ENCODE measurements at places on chromosomes 3 and 15.

GRCh38 chr3:172551874-172552273, 28.6 kb upstream of the TNFSF10 start:
- no peak for DNase-seq

- peak; percentile 79 for DNase-seq
These were observed 32.4 kb upstream of the SMAD3 start for GRCh38 chr15:67033012-67033411.

DNA sequence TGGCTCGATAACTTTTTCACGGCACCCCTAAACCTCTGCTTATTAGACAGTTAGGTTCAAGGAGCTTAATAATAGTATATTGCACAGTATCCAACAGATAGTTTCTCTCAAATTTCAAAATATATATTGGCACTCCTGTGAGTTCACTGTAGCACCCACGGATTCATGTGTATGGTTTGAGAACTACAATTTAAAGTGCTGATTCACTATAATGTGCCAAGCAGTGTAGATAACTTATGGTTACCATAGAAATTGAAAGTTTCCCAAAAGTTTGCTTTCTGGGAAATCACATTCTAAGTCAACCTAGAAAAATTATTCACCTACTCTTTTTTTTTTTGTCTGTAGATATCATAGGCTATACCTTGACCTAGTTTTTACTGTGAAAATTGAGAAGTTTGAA, 86.6 kb downstream of the GAP43 start:
- no peak for DNase-seq

GRCh38 chr3:194476784-194477183, 10.0 kb downstream of the ATP13A3 start:
- no peak for DNase-seq

DNA sequence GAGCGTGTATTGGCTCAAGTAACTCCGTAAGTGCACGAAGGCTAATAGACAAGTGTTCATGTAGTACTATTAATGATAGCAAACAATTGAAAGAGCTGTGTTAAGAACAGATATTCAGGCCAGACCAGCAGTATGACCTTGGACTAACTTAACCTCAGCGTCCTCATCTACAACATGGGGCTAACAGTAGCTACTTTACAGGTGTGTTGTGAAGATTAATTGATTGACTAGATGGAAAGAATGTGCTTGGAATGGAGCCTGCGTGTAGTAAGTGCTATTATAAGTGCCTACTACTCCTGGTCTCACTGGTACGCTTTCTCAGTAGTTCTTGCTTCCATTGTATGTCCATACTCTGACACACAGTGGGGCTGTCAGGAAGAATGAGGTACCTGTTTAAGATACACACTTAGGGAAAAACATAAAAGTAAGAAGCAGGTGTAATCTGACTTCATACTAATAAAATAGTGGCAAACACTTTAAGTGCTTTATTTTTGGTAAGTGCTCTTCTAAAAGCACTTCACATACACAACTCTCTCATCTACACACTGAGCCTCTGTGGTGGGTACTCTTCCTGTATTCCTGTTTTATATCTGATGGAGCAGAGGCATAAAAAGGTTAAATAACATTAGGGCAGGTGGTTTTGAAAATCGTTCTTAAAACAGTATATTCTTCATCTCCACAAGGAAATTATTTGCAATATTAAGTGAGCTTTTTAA, 24.3 kb upstream of the FBXL22 start:
- DNase-seq: no peak

GRCh38 chr3:13882876-13883275, 3.0 kb upstream of the WNT7A start:
- DNase-seq: no peak

GRCh38 chr3:134675726-134676256, 25.0 kb upstream of the KY start:
- DNase-seq: no peak

DNA sequence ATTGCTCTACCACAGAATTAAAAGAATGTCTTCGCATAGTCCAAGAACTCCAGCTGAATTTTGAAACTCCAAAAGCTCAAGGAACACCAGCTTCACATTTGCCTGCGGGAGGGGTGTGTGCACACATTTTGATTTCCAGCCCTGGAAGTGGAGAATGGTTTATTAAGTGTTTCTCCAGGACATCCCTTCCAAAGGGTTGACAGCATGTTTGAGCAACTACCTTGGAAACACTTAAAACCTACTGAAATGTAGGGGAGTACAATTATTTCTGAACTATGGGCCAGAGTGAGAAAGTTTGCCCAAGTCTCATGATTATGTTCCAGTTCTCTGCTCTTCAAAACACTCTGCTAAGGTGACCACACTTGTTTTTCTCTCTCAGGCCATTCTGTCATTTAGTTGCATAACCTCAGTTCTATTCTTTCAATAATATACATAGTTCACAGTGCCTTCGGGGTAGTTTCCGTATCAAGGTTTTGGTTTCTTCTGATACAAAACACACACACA, 7.9 kb downstream of the ACP3 start:
- DNase-seq: no peak

DNA sequence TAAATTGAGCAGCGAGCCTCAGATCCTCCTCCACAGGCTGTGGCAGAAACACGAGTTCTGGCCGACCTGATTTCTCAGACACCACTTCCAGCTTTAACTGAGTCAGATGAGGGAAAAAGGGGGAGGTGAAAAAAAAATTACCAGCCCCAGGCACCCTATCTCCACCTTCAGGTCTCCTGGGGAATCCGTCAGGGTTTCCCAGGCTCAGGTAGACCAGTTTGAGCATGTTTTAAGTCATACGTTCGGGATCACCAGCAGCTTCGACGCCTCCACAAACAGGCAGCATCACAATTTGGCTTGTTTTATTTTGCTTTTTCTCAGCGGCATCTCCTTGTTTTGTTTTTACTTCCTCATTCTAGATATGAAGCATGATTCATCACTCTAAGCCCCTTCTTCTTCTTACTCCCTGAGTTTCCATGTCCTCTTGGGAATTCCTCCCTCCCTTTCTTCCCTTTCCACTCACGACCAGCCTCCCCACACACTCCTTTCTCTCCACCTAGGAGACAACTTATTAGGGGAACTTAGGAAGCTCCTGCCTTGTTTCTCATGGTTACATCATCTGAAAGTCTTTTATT, 190.1 kb downstream of the ZNF621 start:
- no peak for DNase-seq

DNA sequence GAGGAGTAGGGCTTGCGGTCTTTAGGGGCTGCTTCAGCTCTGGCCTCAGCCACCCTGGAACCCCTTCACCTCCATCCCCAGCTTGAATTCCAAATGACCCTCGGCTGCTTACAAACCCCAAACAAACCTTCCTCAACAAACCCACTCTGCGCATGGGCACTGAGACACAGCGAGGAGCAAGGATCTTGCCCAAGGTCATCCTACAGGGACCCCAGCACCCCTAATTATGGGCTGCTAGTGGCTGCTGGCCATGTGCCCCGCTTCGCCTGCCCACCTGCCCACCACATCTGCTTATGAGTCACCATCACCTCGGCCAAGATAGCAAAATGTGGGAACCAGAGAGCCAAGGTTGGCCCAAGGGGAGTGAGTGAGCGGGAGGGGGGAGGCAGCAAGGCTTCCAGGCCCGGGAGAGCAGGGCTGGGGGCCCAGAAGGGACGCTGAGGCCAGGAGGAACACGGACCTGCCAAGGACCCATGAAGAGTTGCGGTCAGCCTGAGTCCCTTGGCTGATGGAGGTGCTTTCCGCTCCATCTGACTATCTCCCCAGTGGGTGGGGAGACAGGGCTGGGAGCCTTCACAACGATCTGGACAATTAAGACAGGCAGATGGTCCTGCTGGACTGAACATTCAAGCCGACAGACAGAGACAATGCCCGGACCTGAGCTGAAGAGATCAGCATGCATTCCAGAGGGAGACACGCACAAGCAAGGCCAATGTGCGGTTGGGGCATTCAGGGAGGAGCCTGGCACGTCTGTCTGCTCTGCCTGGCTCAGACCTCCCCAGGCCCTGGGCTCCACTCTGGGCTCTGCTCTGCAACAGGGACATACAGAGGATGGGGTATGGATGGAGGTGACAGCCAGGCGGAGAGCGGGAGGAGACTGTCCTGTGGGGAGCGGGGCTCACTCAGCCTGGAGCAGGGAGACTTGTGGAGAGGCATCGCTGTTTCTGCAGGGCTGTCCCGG, 10.8 kb upstream of the GRIP2 start:
- DNase-seq: no peak

GRCh38 chr3:126733061-126733430, 29.0 kb downstream of the CHCHD6 start:
- no peak for DNase-seq

GRCh38 chr15:38508647-38509046, 54.7 kb downstream of the FAM98B start:
- DNase-seq: no peak

DNA sequence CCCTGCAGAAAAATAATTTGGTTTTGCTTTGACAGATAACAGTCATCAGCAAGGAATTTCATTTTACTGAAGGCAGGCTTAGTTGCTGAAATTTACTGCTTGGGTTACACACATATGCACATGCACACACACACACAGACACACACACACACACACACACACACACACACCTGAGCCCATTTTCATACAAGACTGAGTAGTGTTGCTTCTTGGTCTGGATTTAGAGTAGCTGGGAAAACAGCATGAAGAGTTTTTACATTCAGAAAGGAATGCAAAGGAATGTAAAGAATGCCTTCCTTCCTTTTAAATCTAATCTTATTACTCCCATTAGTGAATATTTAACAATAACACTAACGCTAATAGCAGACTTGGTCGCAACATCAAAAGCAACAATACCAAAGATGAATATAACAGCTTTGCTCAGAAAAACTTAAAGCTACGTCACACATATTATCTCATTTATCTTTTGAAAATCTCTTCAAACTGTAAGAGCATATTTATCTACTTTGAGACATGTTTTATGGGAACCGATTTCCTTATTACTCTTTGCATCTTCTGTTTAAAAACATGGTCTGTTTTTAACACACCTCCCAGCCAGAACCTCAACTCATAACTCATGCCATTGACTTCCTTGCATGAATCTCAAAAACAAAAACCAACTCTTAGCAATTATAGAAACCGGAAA, 32.5 kb downstream of the RFTN1 start:
- DNase-seq: no peak

DNA sequence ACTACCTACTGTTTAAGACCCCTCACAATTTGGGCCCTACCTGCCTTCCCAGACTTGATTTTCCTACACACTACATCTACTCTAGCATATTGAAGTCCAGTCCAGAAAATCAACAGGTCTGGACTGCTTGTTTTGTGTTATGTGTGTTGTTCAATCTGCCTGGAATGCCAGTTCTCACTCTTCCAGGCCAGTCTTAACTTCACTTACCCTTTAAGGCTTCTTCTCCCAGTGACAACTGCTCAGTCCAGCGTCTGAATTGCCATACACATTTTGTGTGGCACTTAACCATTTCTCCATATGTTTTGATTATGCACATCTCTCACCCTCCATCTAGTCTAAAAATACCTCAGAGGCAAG, 1.1 kb downstream of the TICRR start:
- no peak for DNase-seq

DNA sequence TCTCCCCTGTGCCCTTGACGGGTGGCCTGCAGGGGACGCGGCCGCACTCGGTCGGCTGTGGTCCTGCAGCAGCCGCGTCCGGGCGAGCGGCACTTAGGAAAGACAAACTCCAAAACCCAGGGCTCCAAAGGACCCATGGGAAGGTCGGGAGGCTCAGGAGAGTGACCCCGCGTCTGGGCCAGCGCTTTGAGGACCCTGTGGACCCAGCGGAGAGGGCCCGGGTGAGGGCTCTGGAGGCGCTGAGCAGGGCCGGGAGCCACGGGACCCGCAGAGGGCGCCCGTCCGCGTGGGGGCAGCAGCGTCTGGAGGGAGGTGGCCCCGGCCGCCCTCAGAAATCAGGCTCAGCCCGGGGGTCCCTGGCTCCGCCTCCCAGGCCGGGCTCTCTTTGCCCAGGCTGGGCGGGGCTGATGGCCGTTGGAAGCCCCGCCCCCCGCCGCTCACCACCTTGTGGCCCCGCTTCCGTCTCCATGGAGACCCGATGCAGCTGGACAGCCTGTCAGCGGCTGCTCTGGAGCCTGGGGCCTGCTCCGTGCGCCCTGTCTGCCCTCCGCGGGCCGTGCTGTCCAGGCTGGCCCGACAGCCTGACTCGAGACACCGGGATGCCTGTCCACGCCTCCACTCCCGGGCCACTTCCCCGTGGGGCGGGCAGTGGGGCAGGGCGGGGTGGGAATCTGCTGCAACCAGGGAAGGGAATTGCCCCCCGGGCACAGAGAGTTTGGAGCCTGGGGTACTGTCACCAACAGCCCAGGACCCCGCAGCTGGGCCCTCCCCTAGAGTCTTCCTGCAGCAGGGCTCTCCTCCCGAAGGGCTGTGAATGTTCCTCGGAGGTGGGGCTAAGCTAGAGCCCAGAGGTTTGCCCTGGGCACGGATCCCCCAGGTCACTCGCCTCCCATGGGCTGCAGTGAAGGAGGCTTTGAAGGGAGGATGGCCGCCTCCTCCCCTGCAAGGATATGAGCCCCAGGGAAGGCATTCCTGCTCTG, 34.8 kb upstream of the RPL32 start:
- peak; percentile 94 for DNase-seq

Measured in ELF-1 (cell line).